ENCODE measurements at places on chromosomes 7 and 10.

DNA sequence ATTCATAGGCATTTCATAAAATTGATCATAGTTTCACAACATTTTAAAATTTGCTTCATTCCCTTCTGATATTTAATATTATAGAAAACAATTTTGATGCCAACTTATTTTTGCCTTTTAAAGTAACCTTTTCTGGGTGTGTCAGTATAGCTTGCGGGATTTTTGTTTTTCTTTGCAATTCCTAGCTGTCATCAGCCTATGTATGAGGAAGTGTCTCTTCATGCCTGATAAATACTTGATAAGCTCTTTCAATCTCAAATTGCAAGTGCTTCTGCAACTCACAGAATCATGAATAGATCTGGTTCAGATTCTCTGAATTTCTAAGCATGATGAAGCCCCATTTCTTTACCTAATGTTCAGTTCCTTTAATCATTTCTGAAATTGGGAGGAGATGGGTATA is 28.0 kb upstream of the ARHGAP21 start:
- no peak for DNase-seq

DNA sequence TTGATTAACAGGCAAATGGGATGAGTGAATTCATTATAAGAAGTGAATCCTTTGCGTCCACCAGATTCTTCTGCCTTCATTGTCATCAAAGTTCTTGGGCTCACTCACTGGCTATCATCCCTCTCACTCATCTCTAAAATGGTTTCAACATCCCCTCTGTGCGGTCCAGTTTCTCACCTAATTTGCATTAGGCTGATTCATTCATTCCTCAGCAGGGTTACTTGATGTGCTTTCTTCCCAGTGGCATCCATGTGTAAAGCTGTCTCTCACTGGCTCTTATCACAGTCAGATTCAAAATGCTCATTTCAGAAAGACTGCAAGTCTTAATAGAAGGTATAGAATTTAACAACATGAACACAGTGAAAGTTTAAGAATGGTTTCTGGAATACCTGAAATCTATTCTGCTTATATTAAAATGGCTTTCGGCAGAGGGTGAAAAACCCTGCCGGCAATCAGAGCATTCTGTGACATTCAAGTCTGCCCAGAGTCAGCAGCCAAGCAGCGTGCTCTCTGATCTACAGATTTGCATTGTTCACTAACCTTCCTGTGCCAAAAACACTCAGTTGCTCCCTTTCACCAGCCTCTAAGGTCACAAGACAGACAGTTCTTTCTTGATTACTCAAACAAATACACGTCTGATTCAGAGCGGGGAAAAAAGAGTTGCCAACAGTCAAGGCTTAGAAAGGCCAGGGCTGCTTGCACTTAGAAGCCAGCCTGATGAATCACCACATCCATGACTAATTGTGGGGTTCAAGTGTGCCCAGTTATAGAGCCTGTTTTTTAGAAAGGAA is 106.7 kb downstream of the TES start:
- peak; percentile 95 for DNase-seq

- DNase-seq: no peak
These were observed 12.9 kb downstream of the INSIG1 start for GRCh38 chr7:155310425-155311114.

GRCh38 chr10:100109670-100110069 is 28.0 kb upstream of the CPN1 start:
- no peak for DNase-seq

- DNase-seq: no peak
These were observed 840 bp upstream of the ATP6V0A4 start for GRCh38 chr7:138798836-138799235.

GRCh38 chr10:34348021-34348420 is 467.1 kb downstream of the PARD3 start:
- no peak for DNase-seq

- no peak for DNase-seq
These were observed 457 bp downstream of the NSUN5 start for GRCh38 chr7:73308074-73308664.

DNA sequence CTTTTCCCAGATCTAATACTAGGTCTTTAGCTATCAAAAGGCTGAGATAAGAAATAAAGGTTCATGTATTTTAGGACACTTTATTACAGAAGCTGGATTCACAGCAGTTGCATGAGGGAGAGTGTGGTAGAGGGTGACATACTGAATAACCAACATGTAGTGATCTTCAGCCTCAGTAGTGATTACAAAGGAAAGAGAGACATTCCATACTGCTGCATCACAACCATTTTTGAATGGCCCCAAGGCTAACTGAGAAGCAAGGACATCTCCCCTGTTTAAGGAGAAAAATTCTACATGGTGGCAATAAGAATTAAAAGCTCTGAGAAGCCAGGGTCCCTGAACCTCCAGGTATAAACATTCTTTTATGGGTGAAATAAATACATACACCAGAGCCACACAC is 35.3 kb downstream of the COG5 start:
- DNase-seq: no peak

GRCh38 chr7:108307194-108307593 is 149.0 kb downstream of the NRCAM start:
- DNase-seq: no peak

GRCh38 chr10:131121511-131122035 is 189.9 kb downstream of the TCERG1L start:
- DNase-seq: no peak

- no peak for DNase-seq
These were observed 5.7 kb downstream of the UBE2H start for GRCh38 chr7:129947049-129947448.

- DNase-seq: no peak
These were observed 24.9 kb upstream of the CHST3 start for GRCh38 chr10:71939304-71939703.

- DNase-seq: no peak
These were observed 500.2 kb downstream of the GLRX3 start for GRCh38 chr10:130636313-130636930.

DNA sequence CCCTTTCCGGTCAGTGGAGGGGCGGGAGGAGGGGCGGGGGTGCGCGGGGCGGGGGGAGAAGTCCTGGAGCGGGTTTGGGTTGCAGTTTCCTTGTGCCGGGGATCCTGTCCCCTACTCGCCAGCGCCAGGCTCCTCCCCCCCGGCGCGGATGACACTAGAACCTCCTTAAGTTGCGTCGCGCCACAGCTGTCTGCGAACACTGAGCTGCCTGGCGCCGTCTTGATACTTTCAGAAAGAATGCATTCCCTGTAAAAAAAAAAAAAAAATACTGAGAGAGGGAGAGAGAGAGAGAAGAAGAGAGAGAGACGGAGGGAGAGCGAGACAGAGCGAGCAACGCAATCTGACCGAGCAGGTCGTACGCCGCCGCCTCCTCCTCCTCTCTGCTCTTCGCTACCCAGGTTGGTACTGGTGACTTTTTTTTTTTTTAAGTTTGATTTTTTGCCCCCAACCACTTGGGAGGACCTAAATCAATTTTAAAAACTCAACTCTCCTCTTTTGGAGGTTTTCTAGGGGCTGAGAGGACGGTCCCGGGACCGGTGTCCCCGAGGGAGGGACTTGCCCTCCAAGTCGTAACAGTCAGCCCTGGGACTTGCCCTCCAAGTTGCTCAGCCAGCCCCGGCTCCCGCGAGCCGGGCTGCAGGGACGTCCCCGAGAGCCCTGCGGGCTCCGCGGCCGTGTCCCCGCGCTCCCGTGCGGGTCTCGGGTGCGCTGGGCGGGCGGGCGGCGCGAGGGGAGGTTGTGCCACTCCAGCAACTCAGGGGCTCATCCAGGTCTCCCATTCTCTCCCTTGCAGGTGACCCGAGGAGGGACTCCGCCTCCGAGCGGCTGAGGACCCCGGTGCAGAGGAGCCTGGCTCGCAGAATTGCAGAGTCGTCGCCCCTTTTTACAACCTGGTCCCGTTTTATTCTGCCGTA is at the start of gene GATA3:
GATA3 (plus strand) TSS at position 195 of the 914 bp plus-strand sequence. CDS start 968 bp downstream, outside the sequence.
- DNase-seq: peak; percentile 9

DNA sequence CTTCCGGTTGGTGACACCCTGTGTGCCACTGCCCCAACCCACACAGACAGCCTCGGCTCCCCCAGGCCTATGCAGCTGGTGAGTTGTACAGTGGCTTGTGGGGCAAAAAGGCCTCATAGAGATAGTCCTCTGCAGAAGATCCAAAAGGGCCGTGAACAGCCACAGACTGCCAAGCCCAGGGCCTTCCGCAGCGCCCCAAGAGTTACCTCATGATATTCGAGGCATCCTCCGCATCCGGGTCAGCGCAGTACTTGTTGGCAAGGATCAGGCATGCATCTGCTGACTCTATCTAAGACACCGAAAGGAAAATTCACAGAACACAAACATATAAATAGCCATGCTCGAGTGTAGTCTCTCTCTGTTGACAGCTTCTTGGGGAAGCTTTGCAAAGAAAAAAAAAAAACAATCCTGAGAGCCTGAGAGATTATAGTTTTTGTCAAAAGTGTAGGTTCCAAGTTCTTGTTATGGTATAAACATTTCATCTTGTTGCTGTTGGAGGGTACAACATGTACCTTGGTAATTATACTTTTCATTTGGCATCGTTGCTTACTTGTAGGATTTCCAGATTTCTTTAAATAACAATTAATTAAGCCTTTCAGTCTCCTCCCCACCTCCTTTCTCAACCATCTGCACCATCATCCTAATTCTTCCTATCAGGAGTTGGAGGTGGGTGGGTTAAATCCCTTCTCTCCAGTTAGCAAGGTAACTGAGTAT is 553.0 kb downstream of the KCNMA1 start:
- DNase-seq: no peak

DNA sequence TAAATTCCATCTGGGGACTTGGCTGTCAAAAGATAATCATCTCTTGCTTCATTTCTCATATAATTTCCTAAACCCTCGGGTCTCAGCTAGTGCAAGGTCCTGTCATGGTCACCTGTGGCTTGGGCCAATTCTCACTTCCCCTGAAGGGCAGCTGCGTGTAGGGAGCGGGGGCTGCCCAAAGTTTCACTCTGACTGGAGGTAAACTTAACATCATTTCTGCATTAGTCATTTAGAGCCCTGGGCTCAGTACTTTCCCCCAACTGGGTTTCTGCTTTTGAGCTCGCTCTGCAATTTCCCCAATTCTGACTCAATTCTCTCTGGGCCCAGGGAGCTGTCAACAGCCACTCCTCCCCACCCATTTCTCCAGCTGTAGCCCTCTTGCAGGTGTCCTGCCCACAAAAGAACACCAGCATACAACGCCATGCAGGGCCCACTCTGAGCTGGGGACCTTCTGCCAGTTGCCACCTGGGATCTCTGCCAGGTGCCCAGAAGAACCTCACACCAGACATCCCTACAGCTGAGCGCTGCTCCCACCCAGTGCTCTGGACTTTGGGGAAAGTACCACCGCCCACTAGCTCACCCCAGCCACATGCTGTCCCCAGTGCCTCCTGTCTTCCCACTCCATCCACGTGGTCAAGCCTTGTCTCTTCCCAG is 37.9 kb downstream of the VOPP1 start:
- no peak for DNase-seq

GRCh38 chr10:7445474-7446185 is 34.8 kb upstream of the SFMBT2 start:
- DNase-seq: no peak

GRCh38 chr7:155338632-155339320 is 41.1 kb downstream of the INSIG1 start:
- DNase-seq: no peak
